ENCODE measurements at places on chromosomes 2 and 18.

DNA sequence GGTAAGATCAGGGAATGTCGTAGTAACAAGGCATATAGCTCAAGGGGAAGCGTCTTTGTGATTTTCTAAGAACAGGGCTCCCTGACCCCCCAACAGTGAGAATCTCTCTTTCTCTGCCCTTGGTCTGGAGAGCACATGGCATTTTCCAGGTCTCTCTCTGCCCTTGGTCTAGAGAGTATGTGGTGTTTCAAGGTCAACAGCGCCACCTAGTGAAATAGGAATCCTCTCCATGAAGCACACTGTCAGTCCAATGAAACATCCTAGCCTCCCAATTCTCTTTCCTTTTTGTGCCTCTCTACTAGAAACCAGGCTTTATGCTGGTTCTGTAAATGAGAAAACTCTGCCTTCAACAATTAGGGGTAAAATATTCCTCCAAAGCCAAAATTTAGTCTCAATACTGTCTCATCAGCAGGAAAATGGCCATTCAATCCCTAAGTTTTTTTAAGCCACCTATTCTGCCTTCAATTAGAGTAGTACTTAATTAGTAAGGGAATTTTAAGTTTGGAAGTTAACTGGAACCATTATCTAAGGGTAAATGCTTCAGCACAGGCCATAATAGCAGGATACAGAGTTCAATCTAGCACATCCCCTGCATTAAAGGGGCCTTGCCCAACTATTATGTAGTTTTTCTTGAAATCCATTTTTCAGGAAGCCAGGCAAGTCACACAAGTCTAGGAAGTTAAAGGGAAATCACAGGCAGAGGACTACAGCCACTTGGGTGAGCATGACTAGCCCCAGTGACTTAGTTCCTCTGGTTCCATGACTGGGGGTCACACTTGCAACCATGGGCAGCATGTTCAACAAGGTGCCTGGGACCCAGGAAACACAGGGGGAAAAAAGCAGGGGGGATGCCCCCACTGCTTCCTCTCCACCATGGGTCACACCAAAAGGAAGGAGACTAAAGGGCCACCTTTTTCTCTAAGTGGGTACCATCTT, 12.4 kb downstream of the DYM start:
- no peak overlapping the region for H3K27ac ChIP-seq
- peak; percentile 28 for DNase-seq

GRCh38 chr2:1032030-1032429, 81.4 kb downstream of the SNTG2 start:
- no peaks in the 10 kb centered on the region for H3K4me1 ChIP-seq
- DNase-seq = no peak
- no peak overlapping the region for H3K27ac ChIP-seq
- no peak overlapping the region for H3K4me3 ChIP-seq
- H3K36me3 ChIP-seq = no peaks in the 10 kb centered on the region
- H3K27me3 ChIP-seq = no peaks in the 10 kb centered on the region

DNA sequence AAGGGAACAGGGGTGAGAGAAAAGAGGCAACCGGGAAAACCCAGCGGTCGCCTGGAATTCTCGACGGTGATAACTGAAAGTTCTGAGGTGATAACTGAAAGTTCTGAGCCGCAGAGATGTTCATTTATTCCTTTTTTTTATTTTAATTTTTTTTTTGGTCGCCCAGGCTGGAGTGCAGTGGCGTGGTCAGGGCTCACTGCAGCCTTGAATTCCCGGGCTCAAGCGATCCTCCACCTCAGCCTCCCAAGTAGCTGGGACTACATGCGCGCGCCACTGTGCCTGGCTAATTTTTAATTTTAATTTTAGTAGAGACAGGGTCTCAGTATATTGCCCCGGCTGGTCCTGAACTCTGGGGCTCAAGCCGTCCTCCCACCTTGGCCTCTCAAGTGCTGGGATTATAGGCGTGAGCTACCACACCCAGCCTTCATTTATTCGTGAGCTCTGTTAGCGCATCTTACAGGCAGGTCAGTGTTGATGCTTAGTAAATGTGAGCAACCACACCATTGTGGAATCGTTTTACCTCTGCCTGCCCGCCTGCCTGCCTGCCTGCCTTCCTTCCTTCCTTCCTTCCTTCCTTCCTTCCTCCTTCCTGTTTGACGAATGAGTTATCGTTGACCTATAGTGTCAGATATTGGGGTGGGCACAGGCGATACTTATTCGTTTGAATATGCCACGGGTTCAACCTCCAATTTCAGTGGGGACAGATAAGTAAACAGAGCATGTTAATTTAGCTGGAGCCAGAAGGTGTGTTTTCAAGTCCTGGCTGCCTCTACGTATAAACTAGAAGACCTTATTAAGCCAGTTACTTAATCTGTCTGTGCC, 557 bp upstream of the E2F6 start:
- peaks cover 12% of the 10 kb centered on the region for H3K36me3 ChIP-seq
- peaks cover 44% of the 10 kb centered on the region for H3K4me1 ChIP-seq
- H3K27ac ChIP-seq = peak overlapping the region; percentile 71
- H3K27me3 ChIP-seq = no peaks in the 10 kb centered on the region
- peak overlapping the region; percentile 75 for H3K4me3 ChIP-seq

DNA sequence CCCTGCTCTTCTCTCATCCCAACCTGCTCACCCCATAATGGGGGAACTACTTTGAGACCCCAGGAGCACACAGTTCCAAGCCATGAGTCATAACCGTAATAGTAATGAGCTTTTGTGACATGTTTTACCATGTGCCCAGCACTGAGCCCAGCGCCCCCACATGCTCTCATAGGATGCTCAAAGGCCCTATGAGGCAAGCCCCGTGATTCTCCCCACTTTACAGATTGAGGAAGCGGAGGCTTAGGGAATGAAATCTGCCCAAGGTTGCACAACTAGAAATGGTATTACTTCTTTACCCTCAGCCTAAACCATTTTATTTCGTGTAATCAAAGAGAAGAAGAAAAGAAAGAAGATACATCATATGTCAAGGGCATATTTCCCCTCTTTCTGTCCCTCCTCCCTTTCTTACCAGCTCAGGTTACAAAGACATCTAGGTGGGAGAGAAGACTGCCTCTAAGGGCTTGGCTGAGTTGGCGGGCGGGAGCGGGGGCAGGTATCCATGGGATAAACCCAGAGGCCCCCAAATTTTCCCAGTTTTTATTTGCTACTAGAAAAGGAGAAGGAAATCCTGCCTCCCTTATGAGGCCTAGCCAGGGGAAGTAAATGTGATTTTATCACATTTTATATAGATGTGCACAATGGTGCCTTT, 24.2 kb downstream of the BCL11A start:
- H3K36me3 ChIP-seq = no peaks in the 10 kb centered on the region
- no peak overlapping the region for H3K4me3 ChIP-seq
- peaks cover 50% of the 10 kb centered on the region for H3K27me3 ChIP-seq

DNA sequence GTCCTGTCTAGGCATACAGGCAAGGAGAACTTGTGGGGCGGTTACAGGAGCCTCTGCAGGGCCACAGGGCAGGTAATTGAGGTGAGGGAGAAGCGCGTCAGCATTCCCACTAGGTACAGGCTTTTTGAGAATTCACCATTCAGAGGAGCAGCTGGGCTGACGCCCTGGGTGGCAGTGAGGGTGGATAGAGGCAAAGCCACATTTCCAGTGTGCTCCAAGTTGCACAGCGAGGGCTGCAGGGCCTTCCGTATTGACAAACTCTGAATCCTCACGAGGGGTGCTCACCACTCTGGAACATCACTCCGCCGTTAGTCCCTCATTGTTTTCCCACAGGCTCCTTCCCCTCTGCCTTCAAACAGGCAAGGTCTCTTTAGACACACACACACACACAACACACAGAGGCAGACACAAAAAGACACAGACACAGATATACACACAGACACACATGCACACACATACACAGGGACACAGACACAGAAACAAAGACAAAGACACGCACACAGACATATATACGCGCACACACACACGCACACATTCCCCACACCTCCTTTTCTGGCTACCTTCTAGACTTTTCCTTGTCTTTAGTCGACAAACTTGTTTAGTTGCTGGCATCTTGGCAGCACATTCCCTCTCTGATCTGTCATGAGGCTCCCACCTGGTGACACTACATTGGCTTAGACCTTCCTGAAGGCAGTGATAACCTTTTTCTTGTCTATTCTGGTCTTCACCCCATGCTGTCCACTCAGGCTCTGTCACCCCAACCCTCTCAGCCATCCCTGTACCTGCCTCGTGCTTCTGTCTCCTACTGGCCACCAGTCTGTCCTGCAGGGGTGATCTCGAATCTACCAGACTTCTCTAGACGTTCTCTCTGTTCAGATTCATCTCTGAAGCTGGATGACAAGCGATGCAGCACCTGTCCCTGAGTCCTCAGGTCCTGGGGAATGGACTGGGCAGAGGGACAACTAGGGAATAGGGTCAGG, 136.8 kb downstream of the ALPK2 start:
- H3K27ac ChIP-seq = no peak overlapping the region
- no peak overlapping the region for H3K4me3 ChIP-seq
- DNase-seq = no peak
- H3K4me1 ChIP-seq = peaks cover 5% of the 10 kb centered on the region

DNA sequence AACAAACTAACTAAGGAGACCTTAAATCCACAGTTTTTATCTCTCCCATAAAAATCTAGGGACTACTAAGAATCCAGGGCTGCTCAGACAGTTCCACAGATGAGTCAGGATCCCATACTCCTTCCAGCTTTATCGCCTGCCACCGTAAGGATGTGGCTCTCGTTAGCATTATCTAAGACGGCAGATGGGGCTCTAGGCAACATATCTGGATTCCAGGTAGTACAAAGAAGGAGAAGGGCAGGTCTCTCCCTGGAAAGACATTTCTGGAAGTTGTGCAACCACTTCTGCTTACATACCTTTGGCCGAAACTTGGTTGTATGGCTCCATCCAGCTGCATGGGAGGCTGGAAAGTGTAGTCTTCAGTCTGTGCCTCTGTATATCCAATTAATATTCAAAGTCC, 149.4 kb downstream of the SP3 start:
- no peaks in the 10 kb centered on the region for H3K36me3 ChIP-seq
- no peak overlapping the region for H3K27ac ChIP-seq
- DNase-seq = no peak
- no peaks in the 10 kb centered on the region for H3K27me3 ChIP-seq
- no peak overlapping the region for H3K4me3 ChIP-seq
- no peaks in the 10 kb centered on the region for H3K4me1 ChIP-seq

GRCh38 chr18:11005528-11005927, 143.8 kb downstream of the PIEZO2 start:
- DNase-seq = no peak
- no peaks in the 10 kb centered on the region for H3K4me1 ChIP-seq
- no peak overlapping the region for H3K4me3 ChIP-seq
- no peaks in the 10 kb centered on the region for H3K27me3 ChIP-seq
- no peak overlapping the region for H3K27ac ChIP-seq

GRCh38 chr2:29009711-29010677, 28.9 kb downstream of the TOGARAM2 start:
- no peaks in the 10 kb centered on the region for H3K36me3 ChIP-seq
- DNase-seq = no peak
- peak overlapping the region; percentile 91 for H3K27ac ChIP-seq
- peaks cover 48% of the 10 kb centered on the region for H3K4me1 ChIP-seq
- no peaks in the 10 kb centered on the region for H3K27me3 ChIP-seq

DNA sequence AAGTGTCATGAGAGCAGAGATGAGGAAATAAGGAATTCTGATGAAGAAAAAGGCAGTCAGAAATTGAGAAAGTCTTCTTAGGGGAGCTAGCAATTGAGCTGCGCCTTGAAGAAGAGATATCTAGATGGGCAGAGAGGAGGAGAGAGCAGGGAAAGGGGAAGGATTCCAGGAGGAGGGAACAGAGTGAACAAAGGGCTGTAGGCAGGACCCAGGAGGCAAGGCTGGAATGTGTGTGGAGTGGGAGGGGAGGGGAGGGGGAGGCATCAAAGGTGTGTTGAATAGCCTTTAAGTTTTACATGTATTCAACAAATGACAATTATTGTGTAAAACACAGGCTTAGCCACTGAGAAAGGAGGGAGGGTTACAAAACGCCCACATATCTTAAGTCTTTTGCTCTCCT, 164.5 kb downstream of the TDRD15 start:
- H3K27me3 ChIP-seq = no peaks in the 10 kb centered on the region
- no peaks in the 10 kb centered on the region for H3K36me3 ChIP-seq
- H3K4me3 ChIP-seq = no peak overlapping the region
- peak overlapping the region; percentile 47 for H3K27ac ChIP-seq
- peaks cover 23% of the 10 kb centered on the region for H3K4me1 ChIP-seq

DNA sequence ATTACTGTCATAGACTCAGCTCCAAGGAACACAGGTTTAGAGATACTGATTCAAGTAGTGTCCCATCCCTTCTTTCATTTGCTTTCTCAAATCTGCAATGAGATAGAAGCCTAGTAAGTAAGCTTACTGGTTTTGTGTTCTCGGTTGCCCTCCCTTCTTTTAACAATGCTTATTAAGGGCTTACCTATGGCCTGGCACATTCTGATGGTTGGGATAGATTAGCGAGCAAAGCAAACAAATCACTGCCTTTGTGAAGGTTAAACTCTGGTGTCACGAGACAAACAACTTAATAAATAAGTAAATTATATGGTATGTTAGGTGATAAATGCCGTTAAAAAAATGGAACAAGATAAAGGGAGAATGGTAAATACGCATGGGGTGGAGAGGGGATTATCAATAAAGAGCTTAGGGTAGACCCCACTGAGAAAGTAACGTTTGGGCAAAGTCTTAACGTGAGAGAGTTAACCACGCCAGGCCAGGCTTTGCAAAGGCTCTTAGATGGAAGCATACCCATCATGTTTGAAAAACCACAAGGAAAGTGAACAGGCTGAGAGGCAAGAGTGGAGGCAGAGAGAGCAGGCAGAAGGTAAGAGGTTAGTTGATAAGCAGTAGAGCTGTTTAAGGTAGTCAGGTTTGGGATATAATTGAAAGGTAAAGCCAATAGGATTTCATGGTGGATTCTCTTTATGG, 31.0 kb downstream of the EIF2AK3 start:
- no peaks in the 10 kb centered on the region for H3K27me3 ChIP-seq
- peaks cover 47% of the 10 kb centered on the region for H3K36me3 ChIP-seq
- no peak for DNase-seq
- no peak overlapping the region for H3K4me3 ChIP-seq

GRCh38 chr2:84121-84520, 37.8 kb upstream of the FAM110C start:
- DNase-seq = no peak
- H3K36me3 ChIP-seq = no peaks in the 10 kb centered on the region
- H3K27me3 ChIP-seq = peaks cover 22% of the 10 kb centered on the region
